ENCODE measurements at places on chromosomes 2 and 18.

GRCh38 chr2:171244970-171245782 lies 84.5 kb upstream of the TLK1 start:
- peak; percentile 15 for DNase-seq

DNA sequence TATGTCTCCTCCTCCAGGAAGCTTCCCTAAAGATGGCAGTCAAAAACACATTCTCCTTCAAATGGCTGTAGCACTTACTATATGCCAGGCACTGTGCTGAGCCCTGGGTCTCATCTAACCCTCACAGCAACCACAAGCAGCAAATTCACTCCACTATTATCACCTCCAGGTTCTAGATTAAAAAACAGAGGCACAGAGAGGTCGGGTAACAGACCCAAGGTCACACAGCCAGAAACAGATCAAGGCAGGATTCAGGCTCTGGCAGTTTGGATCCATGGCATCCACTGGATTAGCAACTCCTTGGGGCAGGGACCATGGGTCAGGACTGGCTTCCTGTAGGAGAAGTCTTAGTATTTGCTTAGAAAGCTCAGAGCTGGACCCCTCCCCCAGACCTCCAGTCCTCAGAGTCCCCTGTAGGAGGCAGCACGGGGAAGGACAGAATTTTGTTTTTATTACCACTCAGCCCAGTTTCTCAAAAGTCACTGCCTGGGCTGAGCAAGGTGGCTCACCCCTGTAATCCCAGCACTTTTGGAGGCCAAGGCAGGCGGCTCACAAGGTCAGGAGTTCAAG lies 34.4 kb downstream of the ZFP36L2 start:
- DNase-seq, result no peak

DNA sequence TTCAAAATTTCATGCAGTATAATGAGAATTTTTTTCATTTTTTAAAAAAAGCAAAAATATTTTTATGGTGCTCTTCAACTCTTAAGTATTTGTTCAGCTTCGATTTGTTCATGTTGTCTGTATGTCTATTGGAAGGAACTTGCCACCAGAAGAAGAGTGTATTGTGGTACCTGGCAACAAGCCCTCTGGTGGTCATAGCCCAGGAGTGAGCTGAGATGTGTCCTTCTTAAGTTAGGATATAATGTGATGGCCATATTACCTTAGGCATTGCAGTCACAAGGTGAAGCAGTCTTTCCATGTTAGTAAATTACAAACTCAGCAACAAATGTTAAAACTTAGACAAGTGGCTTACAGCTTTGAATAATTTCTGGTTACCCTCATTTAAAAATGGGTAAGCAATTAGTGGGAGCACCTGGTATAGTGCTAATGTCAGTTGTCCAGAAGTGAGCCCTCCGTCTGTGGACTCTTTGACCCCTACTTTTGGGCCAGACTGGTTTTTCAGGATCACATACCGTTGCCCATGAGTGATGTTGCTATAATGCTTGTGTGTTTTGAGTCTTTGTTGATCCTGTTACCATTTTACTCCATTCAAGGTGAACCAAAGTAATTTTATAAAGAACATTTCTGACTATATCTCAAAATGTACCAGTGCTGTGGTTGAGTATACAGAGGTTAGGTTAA lies 57.4 kb downstream of the MYO1B start:
- DNase-seq, result peak; percentile 19

GRCh38 chr18:8319798-8320489 lies 289.3 kb upstream of the RAB12 start:
- peak; percentile 11 for DNase-seq
